Right hindlimb (tissue), 1 donor: ENCODE measurements at places on chromosomes 7 and 10.

GRCh38 chr7:44269417-44269816, 56.0 kb downstream of the CAMK2B start:
- DNase-seq, result no peak

DNA sequence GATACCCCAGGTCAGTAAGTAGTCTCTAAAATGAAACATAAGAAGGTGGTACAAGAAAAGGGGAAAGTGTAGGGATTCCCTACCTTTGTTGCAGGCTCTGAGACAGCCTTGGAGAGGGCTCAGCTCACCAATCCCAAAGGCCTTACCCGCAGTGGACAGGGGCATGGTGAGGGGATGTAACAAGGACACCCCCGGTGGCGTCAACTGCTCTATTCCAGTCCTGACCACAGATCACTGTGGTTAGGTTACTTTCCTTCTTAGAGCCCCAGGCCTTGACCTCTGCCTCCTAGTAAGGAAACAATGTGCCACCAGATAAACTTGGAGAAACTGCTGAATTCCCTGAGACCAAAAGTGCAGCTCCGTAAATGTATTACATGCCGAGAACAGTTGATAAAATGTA, 17.5 kb downstream of the PLXNA4 start:
- DNase-seq, result no peak

DNA sequence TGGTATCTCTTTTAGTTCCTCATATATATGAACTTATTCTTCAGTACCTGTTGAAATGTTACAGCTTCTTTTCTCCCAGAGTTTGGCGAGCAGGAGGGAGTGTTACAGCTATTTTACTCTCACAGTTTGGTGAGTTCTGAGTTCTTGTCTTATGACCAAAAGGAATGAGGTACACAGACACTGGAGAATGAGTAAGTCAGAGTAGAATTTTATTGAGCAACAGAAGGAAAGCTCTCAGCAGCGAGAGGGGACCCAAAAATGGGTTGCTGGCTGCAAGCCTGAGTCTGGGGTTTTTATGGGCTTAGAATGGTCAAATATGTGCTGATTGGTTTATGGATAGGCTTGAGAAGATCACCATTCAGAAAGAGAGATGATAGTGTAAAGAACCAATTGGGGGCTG, 175.2 kb downstream of the CDK14 start:
- no peak for DNase-seq

DNA sequence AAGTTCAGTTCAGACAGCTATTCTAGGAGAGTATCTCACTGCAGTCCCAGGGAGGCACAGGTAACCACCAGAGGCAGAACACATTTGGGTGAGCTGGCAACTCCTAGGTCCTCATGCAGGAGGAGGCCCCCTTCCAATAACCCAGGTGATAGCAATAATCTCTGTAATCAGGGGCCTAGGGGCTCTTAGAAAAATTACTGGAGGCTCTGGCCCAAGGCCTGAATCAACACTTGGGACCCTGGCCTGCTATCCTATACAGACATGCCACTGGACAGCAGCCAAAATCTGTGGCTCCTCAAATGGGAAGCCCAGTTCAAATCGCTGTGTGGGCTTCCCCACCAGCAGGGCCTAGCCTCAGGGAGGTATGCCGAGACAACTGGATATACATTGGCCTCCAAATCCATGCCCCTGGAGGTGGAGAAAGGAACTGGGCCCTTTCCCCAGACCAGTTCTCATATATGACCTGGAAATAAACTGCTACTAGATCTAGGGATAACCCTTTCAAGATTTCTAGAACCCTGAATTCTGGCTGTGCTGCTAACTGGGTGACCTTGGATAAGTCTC, 1.6 kb downstream of the AVPI1 start:
- DNase-seq, result no peak

GRCh38 chr10:78481842-78482241, 448.2 kb downstream of the RPS24 start:
- DNase-seq, result no peak
